Lung (tissue), 17 donors: ENCODE measurements at places on chromosomes 2 and 18. TPM values are rescaled to one million over a fixed set of nuclear protein-coding genes. Genes with fewer than 3 reads are reported as not detected.

Gene UGT1A4
- not detected for total RNA-seq

Gene GPBAR1
- total RNA-seq, result 3.2 TPM

Gene PLEK
- 25.9 TPM for total RNA-seq

- no peak for DNase-seq
Measured at GRCh38 chr2:145771525-145771924, 1251.6 kb upstream of the ZEB2 start.

GRCh38 chr18:78764544-78764943 is 215.1 kb upstream of the SALL3 start:
- no peak for DNase-seq

DNA sequence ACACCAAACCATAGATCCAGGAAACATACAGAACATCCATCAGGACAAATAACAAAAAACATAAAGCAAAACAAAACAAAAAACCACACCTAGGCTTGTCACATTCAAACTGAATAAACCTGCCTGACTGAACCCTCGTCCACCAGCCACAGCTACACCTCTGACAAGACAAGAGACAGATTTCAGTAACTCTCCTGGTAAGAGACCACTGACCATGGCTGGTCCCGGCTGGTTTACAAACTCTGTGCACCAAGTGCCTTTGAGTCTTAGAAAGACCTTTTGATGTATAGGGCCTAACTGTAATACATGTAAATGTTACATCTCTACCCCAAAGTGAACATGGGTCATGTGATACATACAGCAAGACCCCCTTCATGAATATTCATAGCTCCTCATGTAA is 4.8 kb upstream of the SLC66A2 start:
- no peak for DNase-seq

GRCh38 chr2:203360833-203361430 is 32.7 kb downstream of the ABI2 start:
- DNase-seq, result no peak

DNA sequence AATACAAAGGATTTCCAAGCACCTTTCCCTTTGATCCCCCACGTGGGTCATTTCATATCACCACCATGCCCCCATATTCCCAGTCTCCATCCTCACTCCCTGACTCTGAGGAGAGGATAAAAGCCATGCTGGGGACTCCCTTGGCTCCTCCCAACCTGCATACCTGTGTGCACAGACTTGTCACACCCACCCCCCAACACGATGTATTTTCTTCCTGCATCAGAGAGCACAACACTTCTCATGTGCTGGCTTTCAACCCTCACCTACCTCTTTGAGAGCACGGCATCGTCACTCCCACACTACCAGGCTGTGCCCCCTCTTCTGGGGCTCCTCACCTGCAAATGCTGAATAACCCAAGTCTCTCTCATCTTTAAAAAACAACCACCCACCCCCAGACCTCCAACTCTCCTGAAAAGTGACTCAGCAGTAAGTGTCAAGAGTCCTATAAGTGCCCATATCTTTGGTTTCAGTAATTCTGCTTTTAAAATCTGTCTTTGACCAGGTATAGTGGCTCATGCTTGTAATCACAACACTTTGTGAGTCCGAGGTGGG is 53.1 kb downstream of the AP1S3 start:
- no peak for DNase-seq

GRCh38 chr2:196263181-196263747 is 91.9 kb upstream of the STK17B start:
- no peak for DNase-seq

DNA sequence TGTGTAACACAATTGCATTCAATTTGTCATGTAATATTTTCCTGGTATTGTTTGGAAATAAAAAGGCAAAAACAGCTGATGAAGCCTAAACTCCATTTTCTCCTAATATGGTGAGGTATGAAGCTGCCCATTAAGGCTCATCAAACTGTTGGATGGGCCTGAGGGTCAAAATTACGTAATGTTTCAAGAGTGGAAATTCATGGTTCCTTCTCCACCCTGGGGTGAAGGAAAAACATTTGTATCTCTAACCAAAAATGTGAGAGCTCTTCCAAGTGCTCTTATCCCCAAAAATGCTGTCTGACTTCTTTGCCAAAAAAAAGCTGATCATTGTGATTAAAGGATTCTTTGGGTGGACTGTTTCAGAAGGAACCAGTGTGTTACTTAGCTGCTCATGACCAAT is 91.8 kb downstream of the ARHGAP28 start:
- DNase-seq, result no peak

DNA sequence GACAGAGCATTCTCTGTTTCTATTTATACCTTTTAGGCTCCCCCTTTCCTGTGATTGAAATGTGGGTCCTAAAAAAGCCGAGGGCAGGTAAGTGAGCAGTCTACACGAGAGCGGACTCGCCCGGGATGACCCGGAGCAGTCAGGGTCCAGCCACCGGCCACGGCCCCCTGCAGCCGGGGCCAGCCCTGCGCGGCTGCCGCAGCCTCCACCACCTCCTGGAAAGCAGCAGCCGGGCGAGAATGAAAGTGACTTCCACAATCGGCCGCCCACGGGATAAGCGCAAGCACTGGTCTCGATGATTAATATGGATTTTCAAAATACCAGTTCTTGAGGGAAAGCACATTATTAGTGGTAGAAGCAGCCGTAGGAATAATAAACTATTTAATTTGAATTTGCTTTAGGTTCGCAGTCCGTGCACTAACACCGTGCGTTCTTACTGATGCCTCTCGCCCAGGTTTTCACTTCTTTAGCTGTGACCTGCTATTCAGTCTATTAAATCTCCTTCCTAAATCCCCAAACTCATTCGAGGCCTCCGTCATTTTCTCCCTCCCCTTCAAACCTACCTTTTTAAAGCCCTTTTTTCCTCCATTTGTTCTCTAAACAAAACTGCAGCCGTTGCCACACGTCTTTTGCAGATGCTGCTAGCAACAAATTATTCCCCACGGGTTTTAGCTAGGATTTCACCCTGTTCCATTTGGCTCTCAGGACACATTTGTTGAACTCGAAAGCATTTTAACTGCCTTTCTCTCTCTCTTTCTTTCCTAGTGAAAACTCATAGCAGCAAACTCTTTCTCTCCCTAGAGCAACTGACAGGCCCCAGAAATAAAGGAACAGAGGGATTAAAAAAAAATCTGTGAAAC is 1015.1 kb upstream of the PIK3C3 start:
- no peak for DNase-seq

GRCh38 chr2:52844701-52845423 is 922.7 kb upstream of the CHAC2 start:
- DNase-seq, result no peak

DNA sequence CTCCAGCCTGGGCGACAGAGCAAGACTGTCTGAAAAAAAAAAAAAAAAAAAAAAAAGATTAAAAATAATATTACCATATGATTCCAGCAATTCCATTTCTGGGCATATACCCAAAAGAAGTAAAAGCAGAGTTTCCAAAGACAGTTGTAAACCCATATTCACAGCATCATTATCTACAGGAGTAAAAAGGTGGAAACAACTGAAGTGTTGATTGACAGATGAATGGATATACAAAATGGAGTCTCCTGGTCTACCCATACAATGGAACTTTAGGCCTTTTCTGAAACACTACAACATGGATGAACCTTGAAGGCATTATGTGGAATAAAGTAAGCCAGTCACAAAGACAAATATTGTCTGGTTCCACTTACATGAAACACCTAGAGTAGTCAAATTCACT is 5.7 kb downstream of the RNU4ATAC start:
- DNase-seq, result no peak

GRCh38 chr2:239292959-239293774 is 107.7 kb downstream of the HDAC4 start:
- DNase-seq, result peak; percentile 68
